ENCODE measurements at places on chromosomes 7 and 10.

DNA sequence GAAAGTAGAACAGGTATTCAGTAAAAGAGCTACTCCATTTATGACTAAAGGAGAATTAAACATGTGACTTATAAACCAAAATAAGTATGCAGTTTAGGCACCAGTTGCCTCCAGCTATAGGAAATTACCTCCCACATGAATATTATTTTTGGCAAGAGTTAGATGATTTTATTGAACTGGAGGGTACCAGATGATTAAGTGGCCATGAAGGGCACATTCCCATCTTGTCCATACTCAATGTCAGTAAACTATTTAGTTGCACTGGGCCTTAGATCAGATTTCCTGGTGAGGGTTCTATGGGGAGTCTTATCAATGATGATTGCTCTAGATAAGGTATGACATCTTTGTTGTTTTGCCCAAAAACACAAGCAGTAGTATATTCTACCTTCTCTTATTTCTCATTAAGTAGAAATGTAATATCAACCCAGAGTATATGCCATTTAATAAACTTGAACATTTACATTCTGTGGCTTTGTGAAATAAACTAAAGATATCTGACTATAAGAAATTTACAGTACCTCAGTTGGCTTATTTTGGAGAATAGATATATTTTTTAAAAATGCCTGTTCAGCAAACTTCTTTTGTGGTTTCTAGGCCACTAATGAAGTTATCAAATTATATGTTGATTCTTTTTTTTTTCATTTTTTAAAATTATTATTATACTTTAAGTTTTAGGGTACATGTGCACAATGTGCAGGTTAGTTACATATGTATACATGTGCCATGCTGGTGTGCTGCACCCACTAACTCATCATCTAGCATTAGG is 145.3 kb downstream of the SEMA3A start:
- DNase-seq, result no peak

GRCh38 chr10:43322769-43323168 is 48.7 kb upstream of the FXYD4 start:
- DNase-seq, result no peak

GRCh38 chr10:80290474-80291220 is 1.2 kb upstream of the MAT1A start:
- no peak for DNase-seq

DNA sequence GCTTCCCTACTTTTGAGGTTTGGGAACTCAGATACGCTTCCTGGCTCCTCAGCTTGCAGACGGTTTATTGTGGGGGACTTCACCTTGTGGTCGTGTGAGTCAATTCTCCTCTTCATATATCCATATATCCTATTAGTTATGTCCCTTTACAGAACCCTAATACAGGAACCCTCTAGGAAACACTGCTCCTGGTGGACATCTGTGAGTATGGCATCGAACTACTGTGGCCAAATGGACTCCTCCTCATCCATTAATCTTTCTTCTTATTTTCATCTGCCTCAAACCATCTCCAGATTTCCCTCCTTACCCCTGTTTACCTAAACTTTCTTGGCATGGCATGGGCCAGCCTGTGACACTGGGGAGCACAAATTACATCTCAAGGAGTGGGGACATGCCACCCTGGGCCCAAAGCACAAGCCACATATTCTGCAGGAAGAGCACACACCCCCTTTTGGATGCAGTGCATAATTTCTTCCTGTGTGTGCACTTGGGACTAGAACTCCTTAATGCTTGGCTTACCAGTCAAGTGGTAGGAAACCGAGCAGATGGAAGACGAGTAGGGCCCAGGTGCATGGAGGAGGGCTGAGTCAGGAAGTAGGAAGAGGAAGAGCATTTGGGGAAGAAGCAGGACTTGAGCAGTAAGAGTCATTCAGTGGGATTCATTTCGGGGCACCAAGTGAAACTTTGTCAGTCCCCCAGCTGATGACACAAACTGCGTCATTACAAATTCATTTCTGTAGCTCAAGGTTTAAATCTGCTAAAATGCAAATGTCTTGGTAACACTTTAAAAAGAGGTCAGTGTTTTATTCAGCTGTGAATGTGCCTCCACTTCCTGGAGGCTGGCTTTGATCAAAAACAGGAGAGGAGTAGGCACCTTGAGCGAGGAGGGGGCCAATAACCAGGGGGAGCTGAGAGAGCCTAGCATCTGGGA is 80.8 kb upstream of the PLXNA4 start:
- no peak for DNase-seq

- DNase-seq, result peak; percentile 53
Measured at GRCh38 chr7:12257582-12257981, 46.5 kb downstream of the TMEM106B start.

- DNase-seq, result peak; percentile 39
Measured at GRCh38 chr7:16066805-16067459, 354.4 kb downstream of the CRPPA start.

DNA sequence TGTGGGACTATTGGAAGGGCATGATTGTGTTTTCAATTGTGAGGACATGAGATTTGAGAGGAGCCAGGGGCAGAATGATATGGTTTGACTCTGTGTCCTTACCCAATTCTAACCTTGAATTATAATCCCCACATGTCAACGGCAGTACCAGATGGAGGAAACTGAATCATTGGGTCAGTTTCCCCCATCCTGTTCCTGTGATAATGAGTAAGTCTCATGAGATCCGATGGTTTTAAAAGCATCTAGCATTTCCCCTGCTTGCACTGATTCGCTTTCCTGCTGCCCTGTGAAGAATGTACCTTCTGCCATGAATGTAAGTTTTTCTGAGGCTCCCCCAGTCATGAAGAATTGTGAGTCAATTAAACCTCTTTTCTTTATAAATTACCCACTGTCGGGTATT is 1367.1 kb downstream of the XPNPEP1 start:
- DNase-seq, result no peak

- no peak for DNase-seq
Measured at GRCh38 chr7:70573071-70573661, 558.8 kb upstream of the GALNT17 start.

DNA sequence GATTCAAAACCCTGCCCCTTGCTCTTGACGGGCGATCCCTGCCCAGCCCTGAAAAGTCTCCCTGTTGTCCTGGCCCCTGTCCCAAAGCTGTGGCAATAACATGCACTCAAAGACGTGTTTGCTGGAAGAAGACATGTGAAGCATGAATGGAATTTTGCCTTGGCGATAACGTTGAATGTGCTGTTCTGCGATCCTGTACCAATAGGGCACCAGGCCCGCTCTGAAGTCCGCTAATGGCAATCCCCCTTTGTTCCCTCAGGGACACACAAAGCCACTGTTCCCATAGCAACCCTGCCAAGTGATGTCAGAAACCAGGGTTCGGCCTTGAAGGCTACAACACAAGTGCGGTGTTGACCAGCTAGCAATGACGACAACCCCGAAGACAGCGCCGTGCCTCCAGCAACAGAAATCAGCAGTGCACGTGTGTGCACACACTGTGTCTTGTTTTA is 284.6 kb downstream of the KLF6 start:
- DNase-seq, result no peak

GRCh38 chr10:22630234-22631174 is 83.9 kb downstream of the PIP4K2A start:
- peak; percentile 55 for DNase-seq

- DNase-seq, result no peak
Measured at GRCh38 chr7:133650069-133650468, 397.2 kb downstream of the EXOC4 start.

- DNase-seq, result peak; percentile 59
Measured at GRCh38 chr7:100407285-100408180, 21.0 kb downstream of the ZCWPW1 start.

DNA sequence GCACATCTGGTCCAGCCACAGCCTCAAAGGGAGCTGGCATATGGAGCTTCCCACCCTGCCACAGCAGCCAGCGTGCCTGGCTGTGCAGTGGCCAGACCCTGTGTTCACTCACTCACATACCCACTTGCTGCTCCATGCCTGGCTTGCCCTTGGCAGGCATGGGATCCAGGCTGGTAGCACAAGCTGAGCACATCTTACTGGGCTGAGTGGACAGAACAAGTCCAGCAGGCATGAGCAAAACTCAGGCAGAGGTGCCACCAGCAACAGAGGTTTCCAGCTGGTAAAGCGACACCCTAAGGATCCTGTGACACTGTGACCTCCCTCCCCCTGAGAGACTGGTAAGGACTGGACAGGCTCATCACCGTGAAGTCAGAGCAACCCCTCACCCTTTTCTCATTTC is 25.1 kb downstream of the SVIL start:
- no peak for DNase-seq

GRCh38 chr7:32381024-32381601 is 109.1 kb downstream of the LSM5 start:
- peak; percentile 10 for DNase-seq

GRCh38 chr10:101467286-101467770 is 113.4 kb downstream of the BTRC start:
- DNase-seq, result peak; percentile 72

DNA sequence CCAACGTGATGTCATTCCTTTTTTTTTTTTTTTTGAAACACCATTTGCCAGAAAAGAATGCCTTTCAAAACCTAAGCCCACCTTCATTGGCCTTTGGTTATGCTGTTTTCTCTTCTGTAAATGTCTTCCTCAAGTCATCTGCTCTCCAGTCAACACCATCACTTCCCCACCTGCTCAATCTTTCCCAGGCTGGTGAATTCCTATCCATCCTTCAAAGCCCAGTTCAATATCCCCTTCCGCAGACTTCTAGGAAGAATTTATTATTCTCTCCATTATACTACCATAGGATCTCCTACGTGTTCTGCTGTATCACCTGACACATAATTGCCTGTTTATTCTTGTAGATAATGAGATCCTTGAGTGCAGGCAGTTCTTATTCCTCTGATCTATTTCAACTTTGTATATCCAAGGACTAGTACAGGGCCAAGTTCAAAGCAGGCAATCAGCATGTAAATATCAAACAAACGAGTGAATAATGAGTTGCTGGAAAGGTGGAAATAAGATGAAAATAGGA is 73.5 kb upstream of the PRR15 start:
- DNase-seq, result no peak

- DNase-seq, result no peak
Measured at GRCh38 chr10:96023168-96023567, 20.2 kb upstream of the CCNJ start.

- DNase-seq, result no peak
Measured at GRCh38 chr10:71769279-71769823, 4.0 kb downstream of the VSIR start.

DNA sequence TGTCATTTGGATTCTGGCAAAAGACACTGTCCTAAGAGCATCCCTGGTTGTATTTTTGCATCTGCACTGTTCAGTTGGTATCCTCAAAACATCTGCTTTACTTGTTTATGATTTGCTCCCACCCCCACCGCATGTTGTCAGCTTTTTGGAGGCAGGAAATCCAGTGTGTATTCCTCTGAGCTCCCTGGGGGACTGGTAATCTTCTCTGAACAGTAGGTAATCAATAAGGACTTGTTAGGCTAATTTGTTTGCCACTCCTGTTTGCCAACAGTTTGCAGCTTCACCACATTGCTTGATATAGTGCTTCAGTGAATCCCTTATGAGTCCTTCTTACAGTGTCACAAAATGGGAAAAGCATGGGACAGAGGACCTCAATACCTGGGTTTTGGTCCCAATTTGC is 49.1 kb downstream of the FEZF1 start:
- no peak for DNase-seq

Data from Jurkat, Clone E6-1 (cell line).